ENCODE measurements at places on chromosomes 7 and 10.

DNA sequence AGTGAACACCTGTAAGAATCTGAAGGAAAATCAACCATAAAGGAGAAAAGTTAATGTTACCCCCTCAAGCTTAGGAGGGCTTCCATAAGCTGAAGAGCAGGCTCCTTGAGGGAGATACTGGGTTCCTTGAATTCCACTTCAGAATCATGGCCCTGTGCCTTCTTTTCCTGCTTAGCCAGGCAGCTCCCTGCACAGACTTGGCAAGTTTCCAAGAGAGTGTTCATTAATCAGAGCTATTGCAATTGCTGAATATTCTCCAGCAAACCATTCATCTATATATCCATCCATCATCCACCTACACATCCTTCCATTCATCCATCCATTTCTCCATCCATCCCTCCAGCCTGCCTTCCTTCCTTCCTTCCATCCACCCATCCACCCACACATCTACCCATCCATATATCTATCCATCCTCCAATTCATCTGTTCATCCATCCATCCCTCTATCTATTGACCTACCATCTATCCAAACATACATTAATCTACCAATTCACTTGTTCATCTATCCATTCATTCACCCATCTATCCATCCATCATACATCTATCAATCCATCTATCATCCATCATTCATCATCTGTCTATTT lies 574.4 kb downstream of the PTPRN2 start:
- no peak for DNase-seq

GRCh38 chr10:115118346-115118745 lies 25.2 kb downstream of the ATRNL1 start:
- no peak for DNase-seq

- no peak for DNase-seq
Measured at GRCh38 chr10:116990276-116990800, 14.6 kb downstream of the SHTN1 start.

- DNase-seq = no peak
Measured at GRCh38 chr7:155584763-155585531, 38.6 kb upstream of the CNPY1 start.

- DNase-seq = no peak
Measured at GRCh38 chr10:105121743-105122142, 480.7 kb downstream of the SORCS3 start.

GRCh38 chr7:47273974-47274766 lies 307.7 kb downstream of the TNS3 start:
- no peak for DNase-seq

DNA sequence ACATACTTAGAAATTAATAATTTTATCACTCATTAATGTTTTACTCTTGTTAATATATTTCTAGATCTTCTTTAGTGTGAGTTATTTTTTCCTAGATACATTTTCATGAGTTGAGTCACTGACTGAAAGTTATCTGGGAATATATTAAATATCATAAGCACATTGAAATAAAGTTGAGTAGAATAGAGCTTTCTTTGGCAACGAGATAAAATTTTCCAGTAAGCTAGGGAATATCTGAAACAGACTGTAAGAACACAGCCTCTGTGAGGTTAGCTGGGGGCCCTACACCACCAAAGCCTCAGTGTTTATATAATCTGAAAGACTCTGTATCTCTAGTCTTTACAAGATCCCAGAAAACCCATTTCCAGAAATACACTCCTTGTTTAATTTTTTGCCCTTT lies 347.8 kb upstream of the PLXDC2 start:
- no peak for DNase-seq

DNA sequence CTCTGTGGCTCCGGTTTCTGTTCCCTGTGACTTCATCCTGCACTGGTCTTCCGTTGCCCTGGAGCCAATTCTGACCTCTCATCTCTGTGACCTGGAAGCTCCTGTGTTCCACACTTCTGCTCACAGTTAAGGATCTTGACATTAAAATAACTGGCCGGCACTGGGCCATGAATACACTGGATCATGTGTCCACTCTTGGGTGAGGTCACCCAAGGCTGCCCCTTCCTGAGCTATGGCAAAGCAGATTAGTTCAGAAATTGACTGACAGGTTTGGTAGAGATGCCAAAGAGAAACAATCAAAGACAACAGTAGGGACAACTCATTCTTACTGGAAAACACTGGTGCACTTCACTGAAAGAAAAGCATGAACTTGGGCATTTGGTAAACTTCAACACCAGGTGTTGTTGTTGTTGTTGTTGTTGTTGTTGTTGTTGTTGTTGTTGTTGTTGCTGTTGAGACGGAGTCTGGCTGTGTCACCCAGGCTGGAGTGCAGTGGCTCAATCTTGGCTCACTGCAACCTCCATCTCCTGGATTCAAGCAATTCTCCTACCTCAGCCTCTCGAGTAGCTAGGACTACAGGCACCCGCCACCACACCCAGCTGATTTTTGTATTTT lies 36.7 kb upstream of the GRID1 start:
- no peak for DNase-seq

DNA sequence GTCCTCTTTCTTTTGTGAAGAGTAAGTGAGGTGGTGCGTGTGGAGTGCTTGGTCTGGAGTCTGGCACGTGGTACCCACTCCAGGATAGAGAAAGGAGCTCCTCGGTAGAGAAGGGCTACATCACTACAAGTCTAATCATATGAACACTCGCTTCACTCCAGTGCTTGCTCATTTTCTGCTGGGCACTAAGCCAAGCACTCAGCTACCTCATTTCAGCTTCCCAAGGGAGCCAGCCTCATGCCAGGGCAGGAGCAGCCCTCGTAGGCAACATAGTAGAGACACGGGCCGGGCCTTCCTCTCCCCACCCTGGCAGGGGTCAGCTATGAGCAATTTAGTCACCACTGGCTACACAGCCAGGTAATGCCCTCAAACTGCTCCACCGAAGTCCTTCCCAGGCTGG lies 11.4 kb upstream of the HSPA12A start:
- DNase-seq = no peak

DNA sequence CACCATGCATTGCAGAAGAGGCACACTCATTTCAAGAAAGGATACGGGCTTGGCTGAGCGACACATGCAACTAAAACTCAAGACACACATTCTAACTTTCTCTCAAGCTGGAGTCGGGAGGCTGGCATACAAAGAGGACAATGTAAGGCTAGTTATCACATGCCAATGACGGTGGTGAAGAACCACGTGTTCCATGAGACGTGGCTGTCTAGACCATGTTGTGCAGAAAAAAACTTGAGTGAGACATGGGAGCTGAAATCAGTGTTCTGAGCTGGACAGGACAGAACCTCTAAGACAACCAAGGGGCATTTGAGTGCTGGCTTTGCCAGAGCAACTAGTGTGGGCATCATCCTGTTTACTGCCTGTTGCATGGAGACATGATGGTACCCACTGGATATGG lies 193.0 kb upstream of the DPP6 start:
- DNase-seq = no peak

GRCh38 chr10:52523696-52524095 lies 209.6 kb downstream of the DKK1 start:
- DNase-seq = no peak

GRCh38 chr7:55396233-55396785 lies 31.2 kb downstream of the LANCL2 start:
- DNase-seq = no peak

- no peak for DNase-seq
Measured at GRCh38 chr10:8637640-8638039, 583.2 kb downstream of the GATA3 start.

- no peak for DNase-seq
Measured at GRCh38 chr7:1394371-1394770, 64.9 kb downstream of the MICALL2 start.

DNA sequence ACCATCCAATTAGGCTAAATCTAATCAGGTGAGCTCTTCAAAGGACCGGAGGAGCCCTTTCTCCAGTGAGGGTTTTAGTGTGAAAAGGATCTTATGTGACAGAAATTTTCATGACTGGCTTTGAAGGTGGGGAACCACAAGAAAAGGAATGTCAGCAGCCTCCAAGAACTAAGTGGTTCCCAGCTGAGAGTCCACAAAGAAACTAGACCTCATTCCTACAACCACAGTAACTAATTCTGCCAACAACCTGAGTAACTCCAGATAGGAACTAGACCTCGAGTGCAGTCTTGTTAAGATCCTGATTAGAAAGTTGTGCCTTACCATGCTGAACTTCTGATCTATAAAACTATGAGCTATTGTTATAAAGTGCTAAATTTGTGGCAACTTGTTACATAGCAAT lies 51.3 kb downstream of the PCLO start:
- no peak for DNase-seq

DNA sequence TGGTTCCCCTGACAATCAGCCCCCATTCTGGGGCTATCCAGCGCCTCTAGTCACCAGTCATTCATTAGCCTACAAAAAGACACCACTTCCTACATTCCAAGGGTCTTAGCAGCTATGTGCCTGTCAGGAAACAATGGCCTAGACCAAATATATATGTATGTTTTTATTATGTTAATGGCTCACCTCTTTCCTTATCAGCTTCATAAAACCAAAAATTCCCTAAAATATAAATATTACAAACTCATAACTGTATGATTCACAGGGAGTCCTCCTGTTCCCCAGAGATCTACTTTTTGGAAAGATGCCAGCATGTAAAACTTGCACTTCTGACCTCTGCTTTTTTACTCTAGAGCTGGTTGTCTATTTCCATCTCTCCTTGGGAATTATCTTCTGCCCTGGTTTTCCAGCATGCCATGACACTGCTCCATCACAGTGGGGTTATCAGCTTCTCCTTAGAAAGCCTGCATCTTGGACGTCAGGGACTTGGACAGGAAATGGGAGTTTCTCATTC lies 79.2 kb downstream of the ABCA13 start:
- DNase-seq = no peak

GRCh38 chr10:93091960-93092359 lies 18.3 kb downstream of the CYP26A1 start:
- DNase-seq = no peak

GRCh38 chr10:100586959-100587358 lies 51.2 kb downstream of the HIF1AN start:
- DNase-seq = no peak

DNA sequence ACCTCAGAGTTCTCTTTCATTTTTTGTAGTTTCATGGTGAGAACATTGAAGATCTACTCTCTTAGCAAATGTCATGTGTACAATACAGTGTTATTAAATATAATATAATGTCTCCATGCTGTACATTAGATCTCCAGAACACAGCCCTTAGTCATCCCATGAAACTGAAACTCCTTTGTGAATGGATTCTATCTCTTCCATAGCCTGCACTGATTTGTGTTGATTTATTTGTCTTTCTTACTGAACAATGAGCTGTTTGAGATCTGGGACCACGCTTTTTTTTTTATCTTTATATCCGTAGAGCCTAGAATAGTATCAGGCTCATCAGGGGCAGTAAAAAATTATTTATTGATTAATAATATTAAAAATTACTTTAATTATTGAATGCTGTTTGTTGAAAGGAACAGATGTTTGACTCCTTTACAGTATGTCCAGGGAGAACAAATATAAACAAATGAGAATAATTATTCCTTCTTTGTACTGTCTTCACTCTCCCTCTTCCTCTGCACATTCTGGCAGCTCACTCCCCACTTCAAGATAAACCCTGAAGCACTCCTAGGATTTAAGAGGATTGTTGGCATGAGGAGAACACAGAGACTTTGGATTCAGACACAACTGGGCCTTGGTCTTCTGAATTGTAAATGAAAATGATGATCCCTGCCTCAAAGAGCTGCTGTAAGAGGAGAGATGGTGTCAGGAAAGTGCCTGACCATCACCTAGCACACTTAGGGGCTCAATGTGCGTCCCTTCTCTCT lies 81.6 kb upstream of the MSRB2 start:
- no peak for DNase-seq

GRCh38 chr10:29950391-29950790 lies 109.0 kb downstream of the JCAD start:
- no peak for DNase-seq

GRCh38 chr10:53325066-53325465 lies 552.5 kb upstream of the MBL2 start:
- DNase-seq = no peak
